ENCODE measurements at places on chromosomes 7 and 10. TPM values are rescaled to one million over a fixed set of nuclear protein-coding genes. Genes with fewer than 3 reads are reported as not detected.
A peak's percentile ranks its signal among the peaks of the same experiment; 100 is the strongest.

Gene FBXL13
- total RNA-seq = 3.0 TPM

Gene ECHS1
- total RNA-seq = 55.8 TPM

Gene MALRD1
- total RNA-seq = 7.0 TPM

Gene GPR141
- 4.0 TPM for total RNA-seq

GRCh38 chr7:6423942-6424701 lies 23.6 kb downstream of the DAGLB start:
- H3K27ac ChIP-seq = peak overlapping the region; percentile 63
- peak; percentile 74 for DNase-seq
- H3K4me1 ChIP-seq = no peaks in the 10 kb centered on the region

GRCh38 chr7:96388620-96389383 lies 66.9 kb upstream of the SLC25A13 start:
- no peaks in the 10 kb centered on the region for H3K36me3 ChIP-seq
- no peak overlapping the region for H3K4me3 ChIP-seq
- peak overlapping the region; percentile 52 for H3K27ac ChIP-seq

GRCh38 chr7:140316165-140316661 lies 82.1 kb downstream of the SLC37A3 start:
- H3K27ac ChIP-seq = peak overlapping the region; percentile 61
- DNase-seq = peak; percentile 84
- H3K4me1 ChIP-seq = peaks cover 38% of the 10 kb centered on the region
- no peaks in the 10 kb centered on the region for H3K36me3 ChIP-seq
- H3K4me3 ChIP-seq = peak overlapping the region; percentile 19

- DNase-seq = no peak
- no peaks in the 10 kb centered on the region for H3K4me1 ChIP-seq
- no peaks in the 10 kb centered on the region for H3K27me3 ChIP-seq
- no peaks in the 10 kb centered on the region for H3K36me3 ChIP-seq
- no peak overlapping the region for H3K27ac ChIP-seq
Observed at GRCh38 chr7:99190359-99191009, 17.4 kb downstream of the KPNA7 start.

DNA sequence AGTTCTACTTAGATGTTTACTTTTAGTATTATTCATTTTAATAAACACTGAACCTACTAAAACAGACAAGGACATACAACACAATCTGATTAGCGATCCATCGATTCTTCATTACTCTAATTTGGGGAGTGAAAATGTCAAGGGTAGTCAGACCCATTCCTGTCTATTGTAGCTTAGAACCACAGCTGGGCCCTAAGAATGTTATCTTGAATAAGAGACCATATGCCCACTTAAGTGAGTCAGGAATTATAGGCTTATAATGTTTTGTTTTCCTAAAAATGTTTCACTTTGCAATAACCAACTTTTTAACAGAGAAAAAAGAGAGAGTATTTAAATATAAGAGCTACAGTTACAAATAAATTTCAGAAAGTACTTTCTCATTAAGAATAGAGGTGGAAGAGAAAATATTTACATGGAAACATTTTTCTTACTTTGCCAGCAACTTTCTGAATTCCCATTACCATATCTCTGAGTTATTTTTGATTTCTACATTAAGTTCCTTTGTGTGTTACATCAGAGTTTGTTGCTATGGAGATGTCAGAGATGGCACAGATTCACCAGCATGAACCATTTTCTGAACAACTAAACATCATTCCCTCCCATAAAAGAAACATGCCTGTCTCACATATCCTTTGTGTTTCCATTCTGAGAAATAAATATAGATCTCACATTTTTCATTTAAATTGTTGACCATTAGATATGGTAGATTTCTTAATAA lies 75.4 kb upstream of the SLC13A1 start:
- H3K27ac ChIP-seq = no peak overlapping the region
- H3K4me3 ChIP-seq = no peak overlapping the region
- no peaks in the 10 kb centered on the region for H3K36me3 ChIP-seq

- no peaks in the 10 kb centered on the region for H3K27me3 ChIP-seq
- H3K36me3 ChIP-seq = no peaks in the 10 kb centered on the region
- H3K4me1 ChIP-seq = no peaks in the 10 kb centered on the region
- no peak overlapping the region for H3K27ac ChIP-seq
- H3K4me3 ChIP-seq = no peak overlapping the region
Observed at GRCh38 chr10:34475786-34476185, 339.3 kb downstream of the PARD3 start.

DNA sequence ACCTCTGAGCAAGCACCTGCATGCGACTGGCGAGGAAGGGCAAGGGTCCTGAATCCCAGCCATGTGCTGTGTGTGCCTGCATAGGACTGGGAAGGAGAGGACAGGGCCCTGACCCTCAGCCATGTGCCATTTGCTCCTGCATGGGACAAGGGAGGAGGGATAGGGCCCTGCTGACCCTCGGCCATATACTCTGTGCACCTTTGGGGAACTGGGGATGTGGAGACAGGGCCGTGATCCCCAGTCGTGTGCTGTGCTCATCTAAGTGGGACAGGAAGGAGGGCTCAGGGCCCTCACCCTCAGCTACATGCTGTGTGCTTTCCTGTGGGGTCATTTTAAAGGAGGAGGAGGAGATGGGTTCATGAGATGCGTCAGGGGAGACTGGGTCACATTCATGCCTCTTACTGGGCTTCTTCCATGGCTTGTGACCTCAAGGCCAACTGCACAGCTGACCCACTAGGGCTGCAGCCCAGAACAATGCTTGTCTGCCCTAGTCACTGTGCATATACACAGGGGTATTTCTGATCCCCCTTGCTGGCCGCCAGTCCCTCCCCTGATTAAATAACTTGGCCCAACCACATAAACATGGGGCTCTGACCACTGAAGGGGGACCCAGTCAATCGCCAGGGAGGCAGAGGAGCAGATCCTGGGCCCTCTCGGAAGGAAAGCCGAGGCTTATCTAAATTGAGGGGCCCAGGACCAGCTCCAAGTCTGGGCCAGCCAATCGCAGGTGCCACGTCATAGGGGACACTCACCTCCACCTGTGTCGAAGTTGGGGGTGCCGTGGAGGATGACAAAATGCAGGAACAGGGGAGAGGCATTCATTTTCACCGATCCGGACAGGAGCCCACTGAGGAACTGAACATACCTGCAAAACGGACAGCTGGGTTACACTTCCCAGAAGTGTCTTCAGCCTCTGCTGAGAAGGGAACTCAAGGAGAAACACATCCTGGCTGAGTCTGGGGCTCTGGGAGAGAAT lies 167.3 kb downstream of the TNS3 start:
- peaks cover 68% of the 10 kb centered on the region for H3K36me3 ChIP-seq
- no peaks in the 10 kb centered on the region for H3K27me3 ChIP-seq
- peaks cover 5% of the 10 kb centered on the region for H3K4me1 ChIP-seq

GRCh38 chr10:52706332-52707070 lies 66.1 kb downstream of the MBL2 start:
- H3K4me1 ChIP-seq = no peaks in the 10 kb centered on the region
- no peak overlapping the region for H3K27ac ChIP-seq

DNA sequence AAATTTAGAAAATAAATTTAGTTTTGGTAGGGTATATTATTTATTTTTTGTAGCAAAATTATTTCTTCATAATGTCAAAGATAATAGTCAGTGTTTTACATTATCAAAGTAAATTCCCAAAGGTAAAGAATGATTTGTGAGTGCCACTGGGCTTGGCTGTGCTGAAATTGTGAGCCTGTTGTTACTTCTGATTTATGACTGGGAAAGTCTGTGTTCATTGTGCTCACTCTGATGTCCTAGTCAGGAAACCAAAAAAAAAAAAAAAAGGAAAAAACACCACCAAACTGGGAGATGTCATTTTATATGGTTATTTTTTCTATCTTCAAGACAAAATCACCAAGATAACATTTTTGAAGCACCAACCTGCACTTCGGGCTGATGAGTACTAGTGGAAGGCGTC lies 44.3 kb downstream of the MDFIC start:
- H3K27ac ChIP-seq = no peak overlapping the region
- no peaks in the 10 kb centered on the region for H3K27me3 ChIP-seq
- H3K36me3 ChIP-seq = no peaks in the 10 kb centered on the region
- H3K4me1 ChIP-seq = peaks cover 5% of the 10 kb centered on the region
- no peak overlapping the region for H3K4me3 ChIP-seq

DNA sequence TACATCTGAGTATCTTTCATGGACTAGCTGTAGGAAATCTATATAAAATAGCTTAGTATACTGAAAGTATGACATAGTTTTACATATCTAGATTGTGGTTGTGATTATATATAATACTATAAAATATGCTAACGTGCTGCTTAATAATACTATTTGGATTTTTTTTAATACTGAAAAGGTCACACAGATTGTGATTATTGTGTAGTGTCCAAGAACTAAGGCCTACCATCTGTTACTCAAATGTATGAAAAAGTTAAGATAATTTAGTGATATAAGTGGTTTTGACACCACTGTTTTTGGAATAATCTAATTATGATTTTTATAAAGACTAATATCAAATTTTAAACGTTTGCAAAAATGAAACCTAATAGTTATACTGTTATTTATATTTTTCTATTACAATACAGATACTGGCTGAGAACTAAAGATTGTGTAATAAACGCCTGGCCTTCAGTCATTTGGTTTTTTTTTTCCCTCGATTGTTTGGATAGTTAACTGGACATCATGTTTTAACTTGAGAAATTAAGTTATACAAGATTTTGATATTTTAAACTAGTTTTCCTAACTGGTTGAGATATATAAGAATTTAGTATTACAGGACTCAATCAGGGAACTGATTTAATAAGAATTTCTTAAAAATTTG lies 12.6 kb downstream of the PTEN start:
- H3K4me1 ChIP-seq = peaks cover 49% of the 10 kb centered on the region
- no peaks in the 10 kb centered on the region for H3K27me3 ChIP-seq
- H3K36me3 ChIP-seq = no peaks in the 10 kb centered on the region
- H3K27ac ChIP-seq = no peak overlapping the region

DNA sequence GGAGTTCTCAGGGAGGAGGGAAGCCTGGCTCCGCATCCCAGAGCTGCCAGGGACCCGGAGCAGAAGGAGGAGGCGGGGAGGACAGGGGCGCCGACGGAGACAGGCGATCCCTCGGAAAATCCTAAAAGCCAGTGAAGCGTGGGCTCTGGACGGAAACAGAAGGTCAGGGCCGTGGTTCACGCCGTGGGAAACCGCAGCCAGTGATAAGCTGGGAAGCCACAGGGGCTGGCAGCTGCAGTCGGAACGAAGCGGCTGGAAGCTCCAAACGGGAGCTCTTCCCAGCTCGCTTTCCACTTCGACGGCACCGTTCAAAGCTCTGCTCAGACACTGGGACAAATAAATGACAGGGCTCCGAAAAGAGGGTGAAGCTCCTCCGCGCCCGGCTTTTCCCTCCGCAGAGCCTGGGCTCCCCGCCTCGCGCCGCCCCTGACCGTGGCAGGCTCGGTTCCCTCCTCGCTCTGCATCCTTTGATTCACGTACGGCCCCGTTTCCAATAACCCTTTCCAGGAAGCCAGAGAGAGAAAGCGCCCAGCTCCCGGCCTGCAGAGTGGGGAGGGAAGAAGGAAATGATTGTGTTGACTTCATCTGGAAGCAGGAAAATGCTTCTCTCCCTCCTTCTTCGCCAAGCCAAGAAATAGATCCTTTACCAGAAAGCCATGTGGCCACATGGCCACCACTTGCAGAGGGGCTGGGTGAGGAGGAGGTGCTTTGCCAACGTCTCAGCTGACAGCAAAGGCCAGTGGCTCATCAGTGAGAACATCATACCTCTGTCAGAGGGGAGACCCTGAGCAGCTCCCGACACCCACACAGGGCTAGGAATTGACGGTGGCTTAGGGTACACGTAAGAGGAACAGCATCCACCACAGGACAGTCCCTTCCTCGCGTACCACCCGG lies 57.4 kb downstream of the ADRB1 start:
- H3K4me1 ChIP-seq = peaks cover 15% of the 10 kb centered on the region
- peak overlapping the region; percentile 51 for H3K4me3 ChIP-seq
- no peaks in the 10 kb centered on the region for H3K27me3 ChIP-seq
- no peaks in the 10 kb centered on the region for H3K36me3 ChIP-seq

GRCh38 chr7:21944616-21945453 lies 864 bp downstream of the CDCA7L start:
- peaks cover 25% of the 10 kb centered on the region for H3K4me1 ChIP-seq
- DNase-seq = peak; percentile 90
- no peaks in the 10 kb centered on the region for H3K27me3 ChIP-seq
- H3K4me3 ChIP-seq = peak overlapping the region; percentile 75
- H3K36me3 ChIP-seq = no peaks in the 10 kb centered on the region
- H3K27ac ChIP-seq = peak overlapping the region; percentile 78

DNA sequence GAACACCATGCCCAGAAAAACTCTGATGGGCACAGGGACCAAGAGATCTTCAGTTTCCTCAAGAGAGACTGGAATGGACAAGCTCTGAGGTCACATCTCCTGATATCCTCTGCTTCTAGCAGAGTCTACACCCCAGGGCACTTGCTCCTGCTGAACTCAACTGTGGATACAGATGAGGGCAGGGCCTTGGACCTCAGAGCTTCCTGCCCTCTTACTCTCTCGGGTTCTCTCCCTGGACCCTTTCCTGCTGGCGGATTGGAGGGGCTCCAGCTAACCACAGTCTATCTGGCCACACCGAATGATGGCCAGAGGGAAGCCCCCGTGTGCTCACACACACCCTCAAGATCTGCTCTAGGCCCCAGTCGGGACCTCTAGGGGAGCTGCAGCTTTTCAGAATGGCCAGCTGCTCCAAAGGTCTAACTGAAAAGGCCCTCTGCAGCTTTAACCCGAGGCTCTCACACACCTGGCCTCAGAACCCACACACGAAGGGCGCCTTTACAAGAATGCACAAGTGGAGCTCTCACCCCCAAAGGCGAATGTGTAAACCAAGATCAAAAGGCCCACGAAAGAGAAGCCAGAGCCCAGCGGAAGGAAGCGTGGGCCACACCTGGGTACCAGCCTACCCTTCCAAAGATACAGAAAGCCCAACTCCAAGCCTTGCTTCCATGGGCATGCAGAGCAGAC lies 65.5 kb downstream of the FAM53B start:
- H3K36me3 ChIP-seq = peaks cover 12% of the 10 kb centered on the region
- peak overlapping the region; percentile 36 for H3K27ac ChIP-seq
- H3K4me3 ChIP-seq = no peak overlapping the region
- no peak for DNase-seq

GRCh38 chr10:110822035-110822711 lies 49.6 kb upstream of the PDCD4 start:
- peak overlapping the region; percentile 18 for H3K27ac ChIP-seq
- DNase-seq = no peak
- H3K36me3 ChIP-seq = no peaks in the 10 kb centered on the region

Measured in upper lobe of right lung (tissue), 1 donor.